Left colon (tissue), 2 donors: ENCODE measurements at places on chromosomes 5 and 9. TPM values are rescaled to one million over a fixed set of nuclear protein-coding genes. Genes with fewer than 3 reads are reported as not detected.

DNA sequence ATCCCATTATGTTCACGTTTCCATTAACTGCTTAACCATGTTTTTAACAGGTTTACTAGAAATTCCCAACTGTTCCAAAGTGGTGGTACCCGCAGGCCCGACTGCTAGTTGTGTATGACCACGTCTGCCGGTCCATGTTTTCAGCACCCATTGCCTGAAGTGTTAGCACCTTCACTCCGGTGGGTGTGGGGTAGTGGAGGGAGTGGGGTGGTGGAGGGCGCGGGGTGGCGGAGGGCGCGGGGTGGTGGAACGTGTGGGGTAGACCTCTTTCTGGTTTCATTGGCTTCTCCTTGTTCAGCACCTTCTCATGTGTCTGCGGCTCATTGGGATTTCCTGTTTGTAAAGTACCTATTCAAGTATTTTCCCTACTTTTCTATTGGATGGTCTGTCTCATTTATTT lies 37.7 kb downstream of the TPPP start:
- no peak for DNase-seq

- no peak for DNase-seq
Measured at GRCh38 chr5:154308443-154309370, 118.2 kb downstream of the GALNT10 start.

GRCh38 chr9:26131886-26132285 lies 453.6 kb upstream of the TUSC1 start:
- no peak for DNase-seq

DNA sequence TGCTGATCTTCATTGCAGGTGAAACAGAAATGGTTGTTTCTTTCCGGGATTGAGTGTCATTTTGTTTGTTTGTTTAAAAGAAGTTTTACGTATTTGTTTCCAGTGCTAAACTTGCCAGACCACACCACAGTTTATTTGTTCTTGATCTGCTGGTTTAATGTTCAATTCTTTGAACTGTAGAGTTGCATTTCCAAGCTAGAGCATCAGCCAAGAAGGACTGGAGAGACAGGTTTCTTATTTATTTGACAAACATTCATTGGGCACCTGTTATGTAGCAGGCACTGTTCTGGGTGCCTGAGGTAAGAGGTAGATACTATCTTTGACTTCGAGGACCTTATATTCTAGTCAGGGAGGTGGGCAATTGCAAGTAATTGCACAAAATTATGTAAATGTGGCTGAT lies 45.0 kb downstream of the MCCC2 start:
- DNase-seq = no peak

The CNTFR gene
- 6.4 TPM for total RNA-seq

The SV2C gene
- total RNA-seq = 0.36 TPM

The ADGRD2 gene
- total RNA-seq = not detected
